Mammary epithelial cell (primary cell): ENCODE measurements at places on chromosomes 11 and 22. TPM values are rescaled to one million over a fixed set of nuclear protein-coding genes. Genes with fewer than 3 reads are reported as not detected.

The RAG2 gene
- not detected in 2 replicates for total RNA-seq

The MED19 gene
- 21.0 and 28.9 TPM in 2 replicates for total RNA-seq

The KDM4F gene
- total RNA-seq, result not detected in 2 replicates

The PIWIL4 gene
- 0.33 TPM for total RNA-seq

The LIPT2 gene
- total RNA-seq, result 5.0 TPM
